ENCODE measurements at places on chromosomes 1 and 21.
A peak's percentile ranks its signal among the peaks of the same experiment; 100 is the strongest.

DNA sequence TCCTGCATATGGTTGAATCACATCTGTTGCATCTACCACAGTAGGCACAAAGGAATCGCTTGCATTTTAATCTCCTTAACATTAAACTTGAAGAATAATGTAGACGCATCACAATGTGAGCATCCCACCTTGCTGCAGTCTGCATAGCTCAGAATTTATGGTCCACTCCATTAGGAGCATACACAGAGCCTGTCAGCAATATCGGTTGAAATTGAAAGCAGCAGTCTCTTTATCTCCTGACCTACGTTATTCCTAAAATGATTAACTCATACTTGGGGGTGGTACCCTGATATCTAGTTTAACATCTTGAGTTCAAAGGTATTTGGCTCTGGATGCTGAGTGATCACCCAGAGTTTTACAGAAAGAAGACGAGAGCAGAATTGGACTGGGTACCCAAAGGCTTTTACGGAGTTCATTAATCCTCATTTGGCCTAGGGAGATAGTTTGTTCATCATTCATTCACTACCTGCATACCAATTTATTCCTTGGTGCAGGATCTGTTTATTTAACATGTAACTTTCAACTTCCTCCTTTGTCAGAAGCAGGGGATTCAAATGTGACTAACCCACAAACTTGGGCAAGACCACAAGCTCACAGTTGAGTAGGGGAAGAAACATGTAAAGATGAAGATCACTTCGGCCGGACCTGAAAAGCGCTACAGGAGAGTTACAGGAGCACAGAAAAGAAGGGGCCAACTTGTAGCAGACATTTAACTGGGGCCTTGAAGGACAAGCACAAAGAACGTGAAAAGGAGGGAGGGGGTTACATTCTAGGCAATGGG lies 187.9 kb downstream of the DAB1 start:
- H3K27me3 ChIP-seq = no peaks in the 10 kb centered on the region
- no peaks in the 10 kb centered on the region for H3K36me3 ChIP-seq
- no peak overlapping the region for H3K27ac ChIP-seq

- no peak overlapping the region for H3K27ac ChIP-seq
- no peaks in the 10 kb centered on the region for H3K27me3 ChIP-seq
- no peaks in the 10 kb centered on the region for H3K36me3 ChIP-seq
Measured at GRCh38 chr1:4055294-4055967, 155.4 kb upstream of the C1orf174 start.

DNA sequence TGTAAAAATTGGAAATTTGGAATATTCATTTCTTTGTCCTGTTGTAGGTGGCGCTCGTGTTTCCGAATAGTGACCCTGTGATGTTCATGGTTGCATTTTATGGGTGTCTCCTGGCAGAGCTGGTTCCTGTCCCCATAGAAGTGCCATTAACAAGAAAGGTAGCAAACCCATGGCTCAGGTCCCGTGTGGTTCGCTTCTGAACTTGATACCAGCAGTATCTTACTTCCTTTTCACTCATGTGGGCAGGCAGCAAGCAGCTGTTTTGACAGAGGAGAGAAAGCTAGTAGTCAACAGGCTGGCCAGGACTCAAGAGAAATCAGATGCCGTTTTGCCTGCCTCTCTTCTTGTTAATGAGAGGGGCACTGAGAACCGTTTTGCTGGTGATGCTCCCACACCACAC lies 72.8 kb downstream of the S100B start:
- no peak for DNase-seq
- H3K27ac ChIP-seq = no peak overlapping the region
- H3K4me3 ChIP-seq = no peak overlapping the region
- H3K4me1 ChIP-seq = no peaks in the 10 kb centered on the region
- H3K36me3 ChIP-seq = peaks cover 63% of the 10 kb centered on the region
- H3K27me3 ChIP-seq = no peaks in the 10 kb centered on the region

- no peaks in the 10 kb centered on the region for H3K27me3 ChIP-seq
- no peak overlapping the region for H3K27ac ChIP-seq
- H3K4me3 ChIP-seq = no peak overlapping the region
- no peaks in the 10 kb centered on the region for H3K36me3 ChIP-seq
Measured at GRCh38 chr1:42734201-42735035, 5.6 kb downstream of the CLDN19 start.

- H3K27ac ChIP-seq = no peak overlapping the region
- H3K4me3 ChIP-seq = no peak overlapping the region
- H3K4me1 ChIP-seq = peaks cover 47% of the 10 kb centered on the region
Measured at GRCh38 chr1:235928197-235928596, 61.5 kb upstream of the LYST start.

- H3K4me3 ChIP-seq = no peak overlapping the region
- DNase-seq = no peak
- H3K27ac ChIP-seq = no peak overlapping the region
- no peaks in the 10 kb centered on the region for H3K36me3 ChIP-seq
Measured at GRCh38 chr1:108575375-108575774, 15.5 kb downstream of the EEIG2 start.

GRCh38 chr1:26122988-26123973 lies 11.7 kb downstream of the PDIK1L start:
- H3K27me3 ChIP-seq = no peaks in the 10 kb centered on the region
- H3K36me3 ChIP-seq = peaks cover 11% of the 10 kb centered on the region
- H3K27ac ChIP-seq = peak overlapping the region; percentile 77
- H3K4me1 ChIP-seq = peaks cover 85% of the 10 kb centered on the region

- H3K4me3 ChIP-seq = no peak overlapping the region
- H3K4me1 ChIP-seq = peaks cover 7% of the 10 kb centered on the region
- no peak for DNase-seq
Measured at GRCh38 chr1:230235876-230236275, 168.8 kb downstream of the GALNT2 start.

- no peak for DNase-seq
- no peak overlapping the region for H3K4me3 ChIP-seq
- H3K4me1 ChIP-seq = peaks cover 48% of the 10 kb centered on the region
- H3K36me3 ChIP-seq = no peaks in the 10 kb centered on the region
- H3K27me3 ChIP-seq = no peaks in the 10 kb centered on the region
- H3K27ac ChIP-seq = no peak overlapping the region
Measured at GRCh38 chr1:92480200-92480812, 6.4 kb downstream of the GFI1 start.

- H3K36me3 ChIP-seq = no peaks in the 10 kb centered on the region
- no peak overlapping the region for H3K27ac ChIP-seq
- no peak overlapping the region for H3K4me3 ChIP-seq
Measured at GRCh38 chr21:36478941-36479340, 981 bp downstream of the CLDN14 start.

GRCh38 chr1:234600418-234601281 lies 9.3 kb downstream of the IRF2BP2 start:
- peak overlapping the region; percentile 89 for H3K27ac ChIP-seq
- no peak for DNase-seq
- H3K27me3 ChIP-seq = no peaks in the 10 kb centered on the region

DNA sequence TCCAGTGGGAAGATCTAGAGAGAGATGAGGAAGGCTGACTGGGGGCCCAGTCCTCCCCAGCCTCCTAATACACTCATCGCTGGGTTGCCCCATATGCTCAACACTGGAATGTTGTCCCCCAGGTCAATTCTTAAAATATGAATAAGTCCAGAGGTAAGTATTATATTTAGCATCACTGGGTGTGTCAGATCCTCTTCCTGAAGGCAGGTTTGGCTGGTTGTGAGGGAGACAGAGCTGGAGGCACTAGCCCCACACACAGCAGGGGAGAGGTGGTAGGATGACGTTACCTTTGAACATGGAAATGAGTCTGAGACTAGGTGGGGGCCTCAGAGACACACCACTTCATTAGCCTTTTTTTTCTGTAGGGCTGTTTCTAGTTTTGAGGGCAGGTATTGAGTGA lies 42.6 kb downstream of the SLC44A3 start:
- H3K27me3 ChIP-seq = no peaks in the 10 kb centered on the region
- peaks cover 12% of the 10 kb centered on the region for H3K4me1 ChIP-seq
- no peak for DNase-seq
- no peak overlapping the region for H3K4me3 ChIP-seq

- no peaks in the 10 kb centered on the region for H3K27me3 ChIP-seq
- peak overlapping the region; percentile 59 for H3K4me3 ChIP-seq
- H3K4me1 ChIP-seq = peaks cover 68% of the 10 kb centered on the region
Measured at GRCh38 chr1:160578175-160578524, 1.1 kb downstream of the CD84 start.

DNA sequence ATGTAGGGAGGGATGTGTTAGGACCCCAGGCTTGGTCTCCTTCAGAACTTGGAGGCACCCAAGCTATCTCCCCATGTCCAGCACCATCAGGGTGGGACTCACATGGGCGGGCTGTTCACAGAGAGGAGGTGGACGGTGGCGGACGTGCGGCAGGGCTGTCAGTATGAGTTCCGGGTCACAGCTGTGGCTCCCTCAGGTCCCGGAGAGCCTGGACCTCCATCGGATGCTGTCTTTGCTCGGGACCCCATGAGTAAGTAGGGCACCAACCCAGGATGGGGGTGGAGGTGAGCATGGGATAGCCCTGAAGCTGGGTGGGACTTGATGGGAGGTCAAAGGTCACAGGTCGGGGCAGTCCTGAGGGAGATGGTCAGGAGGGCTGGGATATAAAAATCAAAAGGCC lies 27.8 kb downstream of the IGFN1 start:
- no peaks in the 10 kb centered on the region for H3K27me3 ChIP-seq
- DNase-seq = no peak
- no peaks in the 10 kb centered on the region for H3K4me1 ChIP-seq

- H3K27me3 ChIP-seq = no peaks in the 10 kb centered on the region
- no peak for DNase-seq
- H3K36me3 ChIP-seq = peaks cover 49% of the 10 kb centered on the region
- no peak overlapping the region for H3K4me3 ChIP-seq
- H3K4me1 ChIP-seq = no peaks in the 10 kb centered on the region
Measured at GRCh38 chr1:51423073-51423821, 92.9 kb upstream of the TTC39A start.

DNA sequence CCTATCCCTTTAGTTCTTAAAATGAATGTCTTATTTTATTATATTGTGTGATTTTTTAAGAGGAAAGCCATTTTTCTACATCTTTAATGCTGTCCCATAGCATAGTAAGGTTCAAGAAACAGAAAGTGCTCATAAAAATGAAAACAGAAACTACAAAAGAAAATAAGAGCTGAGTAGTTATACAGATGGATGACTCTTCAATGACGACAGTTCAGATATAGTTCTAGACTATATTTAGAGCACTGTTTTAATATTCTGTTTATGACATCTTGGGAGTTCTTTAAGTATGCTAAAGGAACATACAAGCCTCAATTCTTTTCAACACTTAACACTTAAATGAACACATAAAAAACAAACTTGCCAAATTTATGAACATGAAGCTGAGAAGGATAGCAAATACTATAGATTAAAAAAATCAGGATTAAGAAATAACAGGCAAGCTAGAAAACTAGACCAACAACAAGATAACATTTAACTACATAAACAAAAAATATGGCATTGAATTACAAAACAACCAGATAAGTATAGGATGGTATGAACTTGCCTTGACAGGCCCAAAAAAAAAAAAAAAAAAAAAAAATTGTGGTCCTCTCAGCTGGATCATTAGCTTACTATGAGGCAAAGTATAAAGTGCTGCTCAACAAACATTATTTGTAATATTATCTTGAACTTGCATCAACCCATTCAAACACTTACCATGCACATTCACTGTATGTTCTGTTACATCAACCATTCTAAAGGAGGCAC lies 87.9 kb downstream of the ZZZ3 start:
- peaks cover 13% of the 10 kb centered on the region for H3K36me3 ChIP-seq
- no peak for DNase-seq
- H3K27ac ChIP-seq = no peak overlapping the region
- no peak overlapping the region for H3K4me3 ChIP-seq
- no peaks in the 10 kb centered on the region for H3K27me3 ChIP-seq

GRCh38 chr21:34548781-34549376 lies 36.9 kb upstream of the KCNE1 start:
- peaks cover 38% of the 10 kb centered on the region for H3K4me1 ChIP-seq
- H3K4me3 ChIP-seq = no peak overlapping the region
- no peaks in the 10 kb centered on the region for H3K27me3 ChIP-seq
- no peaks in the 10 kb centered on the region for H3K36me3 ChIP-seq

GRCh38 chr1:43239484-43239883 lies 30.3 kb upstream of the TMEM125 start:
- no peaks in the 10 kb centered on the region for H3K36me3 ChIP-seq
- peak overlapping the region; percentile 58 for H3K27ac ChIP-seq
- no peaks in the 10 kb centered on the region for H3K4me1 ChIP-seq
- no peaks in the 10 kb centered on the region for H3K27me3 ChIP-seq
- peak; percentile 41 for DNase-seq
- H3K4me3 ChIP-seq = no peak overlapping the region

DNA sequence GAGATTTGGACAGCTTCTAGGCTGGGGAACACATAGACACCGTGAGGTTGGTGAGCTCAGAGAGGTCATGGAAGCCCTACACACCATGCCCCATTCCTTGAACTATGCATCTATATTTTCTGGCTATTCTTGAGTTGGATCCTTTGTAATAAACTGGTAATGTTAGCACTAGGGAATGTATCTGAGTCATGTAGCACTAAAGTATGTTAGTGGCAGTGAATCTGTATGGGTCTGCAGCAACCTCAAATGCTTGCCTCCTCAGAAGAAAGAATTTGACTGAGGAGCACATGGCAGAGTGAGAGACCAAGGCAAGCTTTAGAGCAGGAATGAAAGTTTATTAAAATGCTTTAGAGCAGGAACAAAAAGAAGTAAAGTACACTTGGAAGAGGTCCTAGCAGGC lies 43.7 kb upstream of the LRRC7 start:
- no peak for DNase-seq
- H3K4me1 ChIP-seq = no peaks in the 10 kb centered on the region
- H3K27me3 ChIP-seq = no peaks in the 10 kb centered on the region
- no peaks in the 10 kb centered on the region for H3K36me3 ChIP-seq

DNA sequence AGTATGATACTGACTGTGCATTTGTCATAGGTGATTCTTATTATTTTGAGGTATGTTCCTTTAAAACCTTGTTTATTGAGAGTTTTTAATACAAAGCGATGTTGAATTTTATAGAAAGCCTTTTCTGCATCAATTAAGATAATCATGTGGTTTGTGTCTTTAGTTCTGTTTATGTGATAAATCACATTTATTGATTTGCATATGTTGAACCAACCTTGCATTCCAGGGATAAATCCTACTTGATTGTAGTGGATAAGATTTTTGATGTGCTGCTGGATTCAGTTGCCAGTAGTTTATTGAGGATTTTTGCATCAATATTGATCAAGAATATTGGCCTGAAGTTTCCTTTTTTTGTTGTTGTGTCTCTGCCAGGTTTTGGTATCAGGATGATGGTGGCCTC lies 158.0 kb downstream of the CENPF start:
- no peak for DNase-seq
- H3K27ac ChIP-seq = no peak overlapping the region
- H3K36me3 ChIP-seq = no peaks in the 10 kb centered on the region
- H3K4me1 ChIP-seq = no peaks in the 10 kb centered on the region
- H3K27me3 ChIP-seq = no peaks in the 10 kb centered on the region
- no peak overlapping the region for H3K4me3 ChIP-seq

GRCh38 chr1:211605034-211605433 lies 26.1 kb upstream of the SLC30A1 start:
- H3K27me3 ChIP-seq = no peaks in the 10 kb centered on the region
- DNase-seq = no peak
- peaks cover 59% of the 10 kb centered on the region for H3K4me1 ChIP-seq

DNA sequence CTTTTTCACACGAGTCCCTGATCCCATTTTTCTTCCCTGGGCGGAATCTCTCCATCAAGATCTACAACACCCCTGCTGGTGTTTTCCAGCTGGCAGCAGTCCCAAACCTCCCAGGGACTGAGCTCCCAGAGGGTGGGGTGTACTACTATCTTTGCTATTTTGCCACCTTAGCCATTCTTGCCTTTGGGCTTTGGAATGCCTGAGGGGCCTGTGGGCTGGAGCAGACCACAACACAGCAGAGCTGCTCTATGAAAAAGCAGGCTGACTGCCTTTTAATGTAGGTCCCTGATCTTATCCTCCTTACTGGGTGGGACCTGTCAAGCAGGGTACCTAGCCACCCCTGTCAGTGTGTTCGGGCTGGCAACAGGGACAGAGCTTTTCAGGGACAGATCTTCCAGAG lies 91.9 kb downstream of the KCNT2 start:
- no peaks in the 10 kb centered on the region for H3K36me3 ChIP-seq
- H3K4me1 ChIP-seq = no peaks in the 10 kb centered on the region
- no peak overlapping the region for H3K27ac ChIP-seq
- no peak for DNase-seq
